ENCODE measurements at places on chromosomes 13 and 19.

- no peak for DNase-seq
These were observed 66.9 kb downstream of the MICU2 start for GRCh38 chr13:21537105-21537504.

DNA sequence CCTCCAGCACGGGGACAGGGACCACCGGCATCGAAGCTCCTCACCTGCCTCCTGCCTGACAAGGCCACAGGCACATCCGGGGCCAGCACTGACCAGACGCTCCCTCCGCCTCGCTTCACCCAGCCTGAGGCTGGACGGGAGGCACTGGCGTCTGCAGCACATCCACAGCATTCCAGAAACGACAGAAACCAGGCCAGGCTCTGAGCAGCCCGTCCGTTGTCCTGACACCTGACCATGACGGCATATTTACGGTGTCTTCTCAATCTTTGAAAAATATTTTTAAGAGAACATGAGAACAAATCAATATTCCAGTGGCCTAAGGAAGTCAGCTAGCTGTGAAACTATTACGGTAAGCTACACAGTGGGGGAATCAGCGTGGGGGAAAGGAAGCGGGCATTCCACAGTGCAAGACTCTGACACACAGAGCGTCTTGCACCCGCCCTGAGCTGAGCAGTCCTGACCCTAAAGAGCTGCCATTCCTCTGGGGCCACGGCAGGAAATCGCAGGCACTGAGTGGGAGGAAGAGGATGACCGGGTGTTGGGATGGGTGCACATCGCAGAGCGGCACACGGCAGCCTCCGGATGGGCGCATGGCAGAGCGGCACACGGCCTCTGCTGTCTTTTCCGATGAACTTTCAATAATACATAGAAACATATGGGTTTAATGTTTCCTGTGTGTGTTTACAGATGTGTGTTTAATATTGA lies 26.8 kb downstream of the RASA3 start:
- DNase-seq = no peak

GRCh38 chr19:3932931-3933810 lies at the start of gene NMRK2:
NMRK2 (plus strand) TSS chr19:3933069; CDS start chr19:3933672, 603 bp downstream.
- no peak for DNase-seq

- no peak for DNase-seq
These were observed 81.8 kb upstream of the CLDN10 start for GRCh38 chr13:95470574-95471366.

GRCh38 chr19:6455924-6456323 lies 3.7 kb downstream of the SLC25A23 start:
- DNase-seq = no peak

DNA sequence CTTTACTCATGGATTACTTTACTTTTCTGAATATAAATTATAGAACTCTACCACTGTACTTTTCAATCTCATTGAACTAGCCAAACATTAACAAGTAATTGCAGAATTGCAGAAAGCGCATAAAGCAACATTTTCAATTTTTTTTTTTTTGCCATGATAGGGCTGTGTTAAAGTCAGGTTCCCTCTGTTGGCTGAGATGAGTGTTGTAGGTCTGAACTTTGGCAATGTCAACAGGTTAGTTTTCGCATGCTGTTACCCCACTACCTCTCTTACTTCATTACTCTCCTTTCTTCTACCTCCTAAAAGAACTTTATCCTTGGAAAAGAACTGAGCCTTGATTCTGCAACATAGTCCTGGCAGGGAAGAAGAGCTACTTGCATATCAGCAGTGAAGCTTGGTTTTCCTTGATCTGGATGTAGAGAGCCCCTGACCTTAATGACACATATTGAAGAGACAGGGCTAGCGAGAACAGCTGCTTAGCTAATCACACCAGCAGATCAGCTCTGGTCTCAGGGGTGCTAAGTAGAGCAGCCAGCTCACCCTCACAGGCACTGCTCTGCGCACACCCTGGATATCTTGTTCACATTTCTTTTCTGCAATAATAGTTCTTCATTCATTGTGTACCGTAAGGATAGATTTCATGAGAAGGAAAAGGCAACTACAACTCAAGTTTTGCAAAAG lies 119.5 kb downstream of the FLT1 start:
- no peak for DNase-seq

DNA sequence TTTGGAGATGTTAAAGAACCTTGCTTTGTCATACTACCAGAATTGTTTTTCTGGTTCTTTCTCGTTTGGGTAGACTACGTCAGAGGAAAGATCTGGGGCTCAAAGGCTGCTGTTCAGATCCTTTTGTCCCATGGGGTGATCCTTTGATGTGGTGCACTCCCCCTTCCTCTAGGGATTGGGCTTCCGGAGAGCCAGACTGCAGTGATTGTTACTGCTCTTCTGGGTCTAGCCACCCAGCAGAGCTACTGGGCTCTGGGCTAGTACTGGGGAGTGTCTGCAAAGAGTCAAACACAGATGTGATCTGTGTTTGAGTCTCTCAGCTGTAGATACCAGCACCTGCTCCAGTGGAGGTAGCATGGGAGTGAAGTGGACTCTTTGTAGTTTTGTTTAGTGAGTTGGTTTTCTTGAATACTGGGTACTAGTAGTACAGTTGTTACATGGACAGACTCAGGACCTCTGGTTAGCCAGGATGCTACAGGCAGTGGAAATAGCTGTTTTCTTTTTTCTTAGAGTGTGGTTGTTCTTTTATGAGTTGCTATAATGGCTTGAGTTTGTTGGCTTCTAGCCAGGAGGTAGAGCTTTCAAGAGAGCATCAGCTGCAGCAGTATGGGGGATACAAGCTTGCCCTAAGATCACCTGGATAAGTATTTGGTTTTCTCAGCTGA lies 34.4 kb downstream of the DNAJC15 start:
- no peak for DNase-seq
